ENCODE measurements at places on chromosomes 3 and 15.
A peak's percentile ranks its signal among the peaks of the same experiment; 100 is the strongest.

DNA sequence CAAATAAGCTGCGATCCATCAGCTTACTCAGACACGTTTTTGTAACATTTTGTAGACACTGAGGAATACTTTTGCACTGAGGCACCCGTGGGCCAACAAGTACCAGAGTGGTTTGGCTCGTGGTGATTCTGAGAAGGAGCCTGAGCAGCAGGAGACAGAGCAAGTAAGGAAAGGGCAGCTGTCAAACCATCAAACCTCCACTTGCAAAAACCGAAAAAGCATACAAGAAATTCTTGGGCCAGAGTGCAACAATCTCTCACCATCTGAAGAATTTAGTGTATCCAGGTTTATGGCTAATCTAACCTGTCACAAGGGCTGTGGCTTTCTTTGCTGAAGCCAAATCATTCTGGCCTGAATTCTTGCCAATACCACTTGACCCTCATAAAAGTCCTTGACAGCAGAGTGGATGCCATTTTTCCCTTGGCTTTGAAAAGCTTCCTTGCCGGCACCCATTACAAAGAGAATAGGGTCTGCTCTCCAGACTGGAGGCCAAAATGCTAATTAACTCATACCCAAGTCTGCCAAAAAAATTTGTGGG lies 56.7 kb downstream of the MYO1E start:
- no peak for DNase-seq

- no peak for DNase-seq
Observed at GRCh38 chr3:177899275-177900067, 636.8 kb upstream of the KCNMB2 start.

DNA sequence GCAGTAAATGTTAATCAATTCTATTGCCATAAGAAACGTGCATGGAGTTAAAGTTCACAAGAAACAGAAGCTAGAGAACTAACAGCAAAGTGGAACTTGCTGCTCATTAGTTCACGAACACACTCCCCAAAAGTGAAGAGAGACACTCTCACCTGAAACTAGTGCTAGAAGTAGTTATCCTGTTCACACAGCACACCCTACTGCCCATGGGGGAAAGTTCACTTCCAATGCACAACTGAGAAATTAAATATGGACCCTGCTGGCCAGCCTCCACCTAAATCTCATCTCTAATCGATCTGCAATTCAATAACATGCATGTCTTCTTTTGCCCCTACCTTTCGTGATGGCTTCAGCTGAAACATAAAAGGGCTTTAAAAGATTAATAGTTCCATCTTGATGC lies 39.4 kb upstream of the FRMD4B start:
- peak; percentile 29 for DNase-seq

DNA sequence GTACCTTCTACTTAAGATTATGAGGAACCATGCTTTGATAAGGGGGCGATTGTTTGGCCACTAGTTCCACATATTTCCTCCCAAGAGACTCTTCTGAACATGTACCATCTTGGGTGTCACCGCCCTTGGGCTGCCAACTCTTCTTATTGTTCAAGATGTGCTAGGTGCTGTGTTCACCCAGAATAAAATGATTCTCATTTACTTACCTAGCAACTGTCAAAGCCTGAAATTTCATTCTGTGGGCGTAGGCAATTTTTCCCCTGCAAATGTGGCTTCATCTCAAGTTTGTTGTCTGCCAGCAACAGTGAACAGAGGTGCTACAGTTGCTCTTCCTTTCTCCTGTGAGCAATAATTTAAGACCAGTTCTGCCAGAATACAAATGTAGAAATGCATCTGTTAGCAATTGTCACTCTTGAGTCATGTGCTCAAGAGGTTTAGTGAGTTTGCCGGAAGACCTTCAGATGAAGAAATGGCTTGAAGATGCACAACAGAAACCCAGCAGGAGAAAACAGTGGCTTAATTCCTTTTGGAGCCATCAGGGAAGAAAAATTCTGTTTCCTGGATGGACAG lies 41.3 kb upstream of the RARB start:
- DNase-seq, result no peak

GRCh38 chr15:68177742-68178141 lies 27.4 kb downstream of the CALML4 start:
- DNase-seq, result no peak

DNA sequence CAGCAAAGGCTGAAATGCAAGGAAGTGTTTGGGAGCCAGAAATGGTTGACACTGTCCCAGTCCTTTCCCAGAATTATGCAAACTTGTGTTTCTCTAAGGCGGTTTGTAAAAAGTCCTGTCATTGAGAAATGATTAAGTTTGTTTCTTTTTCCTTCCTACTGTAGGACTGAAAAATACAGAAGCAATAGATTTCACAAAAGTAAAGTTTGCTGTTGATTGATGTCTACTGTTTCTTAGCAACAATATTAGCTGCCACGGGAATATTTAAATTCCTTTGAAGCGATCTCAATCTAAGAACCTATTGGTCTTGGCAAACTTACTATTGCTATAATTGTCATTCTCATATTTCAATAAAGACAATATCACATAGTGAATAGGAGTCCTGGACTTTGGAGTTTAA lies 100.7 kb upstream of the IL12A start:
- no peak for DNase-seq

GRCh38 chr3:157410945-157411344 lies 25.7 kb upstream of the PTX3 start:
- DNase-seq, result no peak

DNA sequence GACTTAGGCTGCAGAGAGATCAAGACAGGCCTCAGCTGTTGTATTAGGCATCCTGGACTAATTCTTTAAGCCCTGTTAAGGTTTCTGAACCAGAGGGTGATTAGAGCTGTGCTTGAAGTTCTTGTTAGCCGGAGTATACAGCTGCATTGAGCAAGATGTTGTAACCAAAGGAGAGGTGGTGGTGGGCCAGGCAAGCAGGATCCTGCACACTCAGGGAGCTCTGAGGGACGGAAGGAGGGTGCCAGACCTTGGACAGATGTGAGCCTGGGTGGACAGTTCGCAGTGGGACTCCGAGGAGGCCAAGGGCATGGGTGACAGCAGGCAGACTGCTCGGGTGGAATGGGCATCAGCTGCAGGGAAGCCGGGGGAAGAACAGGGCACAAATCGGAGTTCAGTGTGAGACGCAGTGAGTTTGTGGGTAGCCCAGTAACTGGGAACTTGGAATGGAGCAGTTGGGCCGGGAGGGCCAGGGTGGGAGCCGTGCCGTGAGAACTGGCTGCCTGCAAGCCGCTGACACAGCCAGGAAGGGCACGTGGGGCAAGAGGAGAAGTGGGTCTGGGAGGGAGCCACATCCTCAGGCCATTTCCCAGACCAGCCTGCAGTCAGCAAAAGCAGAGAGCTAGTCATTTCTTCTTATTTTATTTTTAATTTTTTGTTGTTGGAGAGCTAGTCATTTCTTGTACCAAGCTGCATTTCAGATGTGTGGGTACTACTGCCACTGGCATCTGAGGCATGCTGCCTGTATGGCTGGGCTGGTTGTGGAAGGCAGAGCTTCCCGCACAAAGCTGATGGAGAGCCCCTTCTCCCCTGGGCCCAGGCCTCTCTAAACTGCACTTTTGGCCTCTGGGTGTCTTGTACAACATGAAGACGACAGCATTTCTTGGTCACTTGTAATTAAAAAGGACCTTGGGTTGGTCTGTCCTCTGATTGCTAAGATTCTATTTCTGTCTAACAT lies 61.0 kb downstream of the PGPEP1L start:
- no peak for DNase-seq

DNA sequence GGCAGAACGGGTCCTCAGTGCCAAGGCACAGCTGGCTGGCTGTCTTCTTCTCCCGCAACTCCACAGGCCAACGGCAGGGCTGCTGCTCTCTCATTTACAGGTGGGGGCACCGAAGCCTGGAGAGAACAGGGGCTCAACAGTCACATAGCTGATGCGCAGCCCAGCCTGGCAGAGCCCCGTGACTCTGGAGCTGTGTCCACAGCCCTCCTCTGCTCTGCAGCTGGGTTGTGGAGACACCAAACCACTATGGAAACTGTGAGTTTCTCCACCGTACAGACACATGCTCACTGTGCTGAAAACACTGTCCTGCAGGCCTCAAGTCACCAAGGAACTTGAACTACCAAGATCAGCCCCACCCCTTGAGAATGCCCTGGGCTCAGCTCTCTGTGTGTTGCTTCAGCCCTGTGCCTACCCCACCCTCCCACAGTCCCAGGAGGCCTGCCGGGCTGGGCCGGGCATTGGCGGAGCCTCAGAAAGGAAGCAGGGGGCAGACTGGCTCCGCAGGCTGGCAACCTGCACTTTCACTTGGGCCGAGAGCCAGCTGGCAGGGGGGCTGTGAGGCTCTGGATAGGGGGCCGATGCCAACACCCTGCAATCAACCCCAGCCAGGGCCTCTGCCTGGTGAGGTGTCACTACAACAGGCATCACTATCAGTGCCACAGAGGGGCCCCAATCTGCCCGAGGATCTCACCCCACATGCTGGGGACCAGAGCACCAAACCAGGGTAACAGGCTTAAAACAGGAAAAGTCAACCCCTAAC lies 113.7 kb upstream of the RPL32 start:
- peak; percentile 50 for DNase-seq

GRCh38 chr3:9863058-9863772 lies 16.8 kb downstream of the CIDEC start:
- no peak for DNase-seq

DNA sequence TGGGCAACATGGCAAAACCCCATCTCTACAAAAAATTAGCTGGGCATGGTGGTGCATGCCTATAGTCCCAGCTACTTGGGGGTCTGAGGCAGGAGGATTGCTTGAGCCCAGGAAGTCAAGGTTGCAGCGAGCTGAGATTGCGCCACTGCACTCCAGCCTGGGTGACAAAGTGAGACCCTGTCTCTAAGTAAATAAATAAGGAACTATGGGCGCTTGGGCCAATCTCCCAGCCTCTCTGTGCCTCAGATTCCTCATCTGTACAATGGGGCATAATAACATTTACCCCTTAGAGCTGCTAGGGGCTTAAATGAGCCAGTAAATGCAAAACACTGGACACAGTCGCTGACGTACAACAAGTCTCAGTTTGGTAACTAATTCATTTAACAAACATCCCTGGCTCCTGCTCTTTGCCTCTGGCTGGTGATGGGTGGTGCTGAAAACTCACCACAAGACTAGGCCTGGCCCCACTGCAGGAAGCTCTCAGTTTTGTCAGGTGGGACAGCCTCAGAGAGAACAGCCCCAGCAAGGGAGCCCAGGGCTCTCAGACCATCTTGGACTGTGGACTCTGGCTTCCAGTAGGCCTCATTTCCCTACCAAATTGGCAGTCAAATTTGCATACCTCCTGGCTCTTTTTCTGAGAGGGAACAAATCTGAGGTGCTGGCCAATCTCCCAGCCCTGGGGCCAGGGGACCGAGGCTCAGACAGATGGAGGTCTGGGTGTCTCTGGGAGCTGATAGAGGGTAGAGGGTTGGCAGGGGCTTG lies 6.4 kb upstream of the TBC1D2B start:
- peak; percentile 41 for DNase-seq

DNA sequence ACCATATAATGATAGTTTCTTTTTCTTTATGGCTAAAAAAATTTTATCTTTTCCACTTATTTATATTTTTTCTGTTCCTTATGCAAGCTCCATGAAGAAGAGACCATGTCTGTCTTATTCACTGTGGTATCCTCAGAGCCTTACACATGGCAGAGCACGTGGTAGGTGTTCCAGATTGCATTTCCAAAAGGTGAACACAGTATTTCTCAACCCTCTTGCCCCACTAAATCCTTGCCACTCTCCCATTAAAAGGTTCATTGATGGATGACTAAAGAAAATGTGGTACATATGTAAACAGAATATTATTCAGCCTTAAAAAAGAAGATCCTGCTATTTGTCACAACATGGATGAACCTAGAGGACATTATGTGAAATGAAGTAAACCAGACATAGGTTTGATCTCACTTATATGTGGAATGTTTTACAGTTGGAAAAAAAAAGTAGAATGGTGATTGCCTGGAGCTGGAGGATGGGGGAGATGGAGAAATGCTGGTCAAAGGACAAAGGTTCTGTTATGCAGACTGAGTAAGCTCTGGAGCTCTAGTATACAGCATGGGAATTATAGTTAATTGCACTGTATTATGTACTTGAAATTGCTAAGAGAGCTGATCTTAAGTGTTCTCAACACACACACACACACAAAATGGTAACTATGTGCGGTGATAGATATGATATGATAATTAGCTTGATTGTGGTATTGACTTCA lies 266.7 kb downstream of the CNTN3 start:
- no peak for DNase-seq

DNA sequence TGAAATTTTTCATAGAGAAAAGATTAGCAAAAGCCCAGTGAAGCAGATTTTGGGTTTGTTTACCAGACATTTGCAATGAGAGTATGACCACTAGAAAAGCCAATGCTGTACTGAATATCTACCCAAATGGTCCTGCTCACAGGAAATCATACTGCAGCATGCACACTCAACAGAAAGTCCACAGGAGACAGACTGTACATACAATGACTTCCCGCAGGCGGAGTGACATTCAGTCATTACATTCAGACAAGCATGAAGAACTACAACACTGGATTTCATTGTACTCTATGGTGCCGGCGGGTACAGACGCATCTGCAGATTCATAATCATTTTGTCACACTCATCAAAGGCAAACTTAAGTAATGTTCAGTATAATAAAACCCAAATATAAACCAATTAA lies 11.8 kb downstream of the LZTFL1 start:
- no peak for DNase-seq

DNA sequence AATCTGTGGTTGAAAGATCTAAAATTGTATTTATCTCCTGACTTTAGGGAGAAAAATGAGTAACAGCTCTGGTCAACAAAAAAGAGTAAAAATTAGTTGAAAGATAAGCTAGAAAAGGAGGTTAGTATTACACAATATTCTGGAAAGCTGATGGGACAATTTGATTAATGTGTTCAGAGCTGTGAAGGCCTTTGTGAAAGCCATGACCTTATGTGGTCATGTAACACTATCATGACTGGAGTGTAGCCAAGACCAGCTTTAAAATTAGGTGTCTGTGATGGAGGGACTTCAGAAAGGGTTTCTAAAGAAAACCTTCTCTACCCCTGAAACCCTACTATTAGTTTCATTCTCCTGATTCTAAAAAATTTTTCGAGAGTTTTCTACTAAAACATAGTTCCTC lies 127.2 kb downstream of the NFKBIZ start:
- peak; percentile 34 for DNase-seq

DNA sequence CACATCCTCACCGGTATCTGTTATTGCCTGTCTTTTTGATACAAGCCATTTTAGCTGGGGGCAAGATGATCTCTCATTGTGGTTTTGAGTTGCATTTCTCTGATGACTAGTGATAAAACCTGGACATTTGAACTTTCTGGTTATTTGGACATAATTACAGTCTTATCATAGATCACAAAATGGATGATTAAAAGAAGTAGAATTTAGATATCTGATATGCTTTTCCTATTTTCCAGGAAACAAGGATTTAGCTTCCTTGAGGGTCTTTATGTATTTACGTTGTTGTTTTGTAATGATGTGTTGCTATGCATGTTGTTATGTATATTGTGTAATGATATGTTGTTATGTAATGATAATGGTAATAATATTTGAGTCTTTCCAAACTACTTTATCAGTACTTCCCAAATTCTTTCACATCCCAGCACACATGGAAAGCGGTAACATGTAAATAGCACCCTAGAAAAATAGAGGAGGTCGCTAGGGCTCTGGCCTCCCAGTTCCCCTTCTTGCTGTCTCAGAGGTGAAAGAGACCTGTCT lies 53.8 kb downstream of the GJD2 start:
- DNase-seq, result no peak

Data from GM19239 (cell line).